ENCODE measurements at places on chromosomes 1 and 21.
A peak's percentile ranks its signal among the peaks of the same experiment; 100 is the strongest.

GRCh38 chr1:78226784-78227183, 181.0 kb downstream of the GIPC2 start:
- no peak for DNase-seq

GRCh38 chr1:184499616-184500015, 112.8 kb downstream of the C1orf21 start:
- DNase-seq = no peak

GRCh38 chr1:94846308-94846707, 26.2 kb downstream of the SLC44A3 start:
- DNase-seq = no peak

GRCh38 chr1:153936011-153936802, 10.3 kb downstream of the DENND4B start:
- no peak for DNase-seq

DNA sequence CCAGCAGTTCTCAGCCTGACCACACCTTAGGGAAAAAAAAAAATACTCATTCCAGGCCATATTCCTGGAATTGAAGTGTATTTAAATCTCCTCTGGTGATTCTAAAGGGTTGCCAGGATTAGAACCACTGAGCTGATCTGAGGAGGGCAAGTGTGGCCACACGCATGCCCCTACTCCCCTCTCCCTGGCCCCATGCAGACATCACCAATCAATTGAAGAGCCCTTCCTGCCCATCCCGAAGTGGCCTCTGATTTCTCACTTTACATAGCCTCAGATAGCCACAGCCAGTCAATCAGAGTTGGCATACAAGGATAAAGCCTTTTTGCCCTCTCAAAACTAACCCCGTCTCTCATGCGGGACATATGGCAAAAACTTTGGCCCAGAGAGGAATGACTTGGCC, 84.5 kb upstream of the TMEM51 start:
- DNase-seq = no peak

DNA sequence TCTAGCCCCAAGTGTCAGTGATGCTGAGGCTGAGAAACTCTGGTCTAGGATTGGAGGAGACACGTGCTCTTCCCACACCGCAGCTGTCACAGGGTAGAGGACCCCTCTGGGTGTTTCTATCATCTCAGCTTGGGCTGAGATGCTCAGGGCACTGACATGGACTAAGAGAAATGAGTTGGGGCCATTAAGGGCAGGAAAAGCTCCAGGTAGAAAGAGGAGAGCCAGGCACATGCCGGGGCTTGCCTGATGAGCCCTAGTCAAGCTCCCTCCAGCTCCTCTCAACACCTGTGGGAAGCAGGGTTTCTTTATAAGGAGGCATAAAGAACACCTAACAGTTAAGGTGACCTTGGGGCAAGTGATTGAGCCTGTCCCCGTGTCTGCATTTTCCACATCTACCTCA, 17.3 kb downstream of the ABCA4 start:
- no peak for DNase-seq

DNA sequence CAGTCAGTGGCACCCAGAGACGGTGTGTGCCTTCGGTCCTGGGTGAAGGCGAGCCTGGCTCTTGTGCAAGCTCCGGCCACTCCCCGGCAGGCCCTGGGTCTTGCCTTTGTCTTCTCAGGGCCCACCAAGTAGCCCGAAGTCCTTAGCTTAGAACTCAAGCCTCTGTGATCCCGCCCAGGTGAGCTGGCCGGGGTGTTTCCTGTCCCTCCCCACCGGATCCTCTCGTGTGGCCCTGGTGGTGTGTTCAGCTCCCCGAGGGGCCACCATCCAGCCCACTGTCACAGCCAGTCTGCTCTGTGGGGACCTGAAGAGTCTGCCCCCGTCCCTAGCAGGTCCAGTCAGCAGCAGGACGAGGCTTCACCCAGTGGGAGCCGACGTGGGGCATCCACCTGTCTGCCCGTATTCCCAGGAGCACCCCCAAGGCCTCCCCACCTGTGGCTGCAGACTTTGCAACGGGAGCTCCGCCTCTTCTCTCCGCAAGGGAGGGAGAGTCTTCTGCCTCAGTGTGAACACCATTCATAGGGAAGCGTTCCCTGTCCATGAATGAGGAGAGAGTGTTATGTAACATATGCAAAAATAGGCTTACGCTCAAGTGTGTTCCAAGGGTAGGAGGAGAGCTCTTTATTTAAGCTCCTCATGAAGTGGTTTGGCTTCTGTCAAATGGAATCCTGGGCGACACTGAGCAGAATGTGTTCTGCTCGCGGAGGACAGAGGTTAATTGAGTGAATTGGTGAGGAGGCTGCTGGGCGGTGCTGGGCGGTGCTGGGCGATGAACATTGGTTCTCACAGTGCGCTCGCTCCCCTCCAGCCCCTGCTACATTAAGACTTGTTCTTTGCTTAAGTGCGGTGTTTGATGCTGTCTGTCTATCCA, 108.9 kb downstream of the CRYAA start:
- DNase-seq = no peak

DNA sequence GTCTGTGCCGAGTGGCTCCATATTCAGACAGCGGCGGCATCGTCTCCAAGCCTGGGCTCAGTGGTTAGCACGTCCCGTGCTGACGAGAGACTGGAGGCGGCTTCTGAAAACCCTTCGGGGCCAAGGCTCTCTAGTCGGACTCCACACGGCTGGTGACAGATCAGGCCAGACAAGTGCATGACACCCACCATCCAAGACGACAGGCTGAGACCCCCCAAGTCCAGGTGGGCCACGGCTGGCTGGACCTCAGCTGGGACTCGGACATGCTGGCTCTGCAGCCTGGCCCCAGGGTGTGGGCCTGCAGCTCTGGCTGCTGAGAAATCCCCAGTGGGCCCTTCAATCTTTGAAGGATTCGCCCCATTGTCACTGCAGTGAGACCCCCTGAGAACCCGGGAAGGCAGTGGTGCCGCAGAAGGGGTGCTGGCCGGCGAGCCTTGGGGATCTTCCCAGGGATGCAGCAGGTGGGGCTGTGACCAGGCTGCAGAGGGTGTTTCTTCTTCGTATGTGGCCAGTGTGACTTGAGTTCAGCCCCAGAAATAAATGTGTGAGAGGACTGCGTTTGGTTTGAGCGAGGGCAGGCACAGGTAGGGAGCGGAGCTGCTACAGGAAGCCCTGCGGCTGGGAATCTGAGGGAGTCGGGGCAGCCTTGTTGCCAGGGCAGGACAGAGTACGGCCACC, 15.9 kb upstream of the SLC19A1 start:
- DNase-seq = no peak

GRCh38 chr1:87501738-87502137, 173.1 kb downstream of the LMO4 start:
- DNase-seq = no peak

- DNase-seq = peak; percentile 39
These were observed 52.4 kb upstream of the H6PD start for GRCh38 chr1:9181990-9182783.

GRCh38 chr1:235883261-235883927, 16.7 kb upstream of the LYST start:
- DNase-seq = no peak

DNA sequence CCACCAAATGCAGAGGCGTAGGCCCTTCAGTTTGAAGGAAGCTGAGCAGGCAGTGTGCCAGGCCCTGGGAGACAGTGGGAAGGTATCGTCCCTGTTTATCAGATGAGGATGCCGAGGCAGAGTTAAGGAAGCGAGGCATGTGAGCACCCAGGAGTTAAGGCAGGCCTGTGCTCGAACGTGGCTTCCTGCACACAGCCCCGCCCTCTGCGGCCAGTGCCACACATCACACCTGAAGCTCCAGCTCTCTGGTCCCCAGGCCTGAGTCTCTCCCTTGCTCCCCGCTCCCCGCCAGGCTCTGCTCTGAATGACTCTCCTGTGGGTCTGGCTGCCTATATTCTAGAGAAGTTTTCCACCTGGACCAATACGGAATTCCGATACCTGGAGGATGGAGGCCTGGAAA, 32.1 kb downstream of the EPHX1 start:
- DNase-seq = no peak

DNA sequence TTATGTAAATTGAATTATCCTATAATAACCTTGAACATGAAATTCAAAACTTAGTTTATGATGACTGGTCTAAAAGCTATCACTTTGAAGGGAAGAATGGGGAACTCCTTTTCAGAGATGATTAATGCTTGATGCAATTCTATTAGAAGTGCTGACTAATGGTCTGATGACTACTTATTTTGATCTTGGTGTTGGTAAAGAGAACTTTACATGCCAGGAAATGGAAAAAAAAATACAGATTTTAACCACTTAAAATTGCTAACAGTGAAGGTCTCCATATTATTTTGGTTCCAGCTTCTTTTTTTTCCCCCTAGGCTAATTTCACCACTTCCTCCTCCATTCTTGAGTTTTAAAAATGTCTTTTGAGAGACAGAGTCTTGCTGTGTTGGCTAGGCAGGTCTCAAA, 22.9 kb downstream of the S1PR1 start:
- DNase-seq = no peak

DNA sequence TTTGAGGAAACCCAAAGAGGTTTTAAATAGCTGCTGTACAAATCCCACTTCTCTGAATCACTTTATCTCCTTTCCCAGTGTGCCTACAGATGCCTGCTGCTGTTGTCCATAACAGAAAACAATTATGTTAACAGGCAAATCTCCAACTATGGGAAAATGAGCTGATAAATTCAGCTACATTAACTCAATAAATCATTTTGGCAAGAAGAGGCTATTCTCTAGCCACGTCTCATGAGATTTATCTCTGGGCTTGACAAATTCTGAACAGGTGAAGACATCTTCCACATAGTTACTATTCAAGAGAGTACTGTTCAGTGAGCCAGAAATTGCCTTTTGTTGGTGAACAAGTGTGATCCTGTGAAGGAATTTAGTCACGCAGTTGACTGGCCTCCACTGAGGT, 327.1 kb upstream of the FMN2 start:
- no peak for DNase-seq

- no peak for DNase-seq
These were observed 258.4 kb upstream of the ZRANB2 start for GRCh38 chr1:71339238-71339637.

GRCh38 chr1:119724611-119725218, 13.0 kb downstream of the PHGDH start:
- DNase-seq = no peak

DNA sequence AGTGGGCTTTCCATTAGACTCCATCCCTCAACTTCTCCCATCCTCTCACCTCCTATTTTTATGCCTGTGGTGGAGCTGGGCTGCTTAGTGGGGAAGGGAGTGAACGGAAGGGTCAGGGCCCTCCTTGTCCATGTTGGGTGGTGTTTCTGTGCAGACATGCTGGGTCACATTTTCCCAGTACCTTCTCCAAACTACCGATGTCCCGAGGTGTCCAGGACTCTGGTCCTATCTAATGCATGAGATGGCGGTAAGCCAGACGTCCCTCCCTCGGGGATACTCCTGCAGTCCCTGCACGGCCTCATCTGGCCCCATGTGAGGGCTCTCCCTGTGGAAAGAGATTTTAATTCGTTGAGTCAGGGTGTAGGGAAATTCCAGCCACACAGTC, 61.0 kb downstream of the OBSCN start:
- DNase-seq = no peak

DNA sequence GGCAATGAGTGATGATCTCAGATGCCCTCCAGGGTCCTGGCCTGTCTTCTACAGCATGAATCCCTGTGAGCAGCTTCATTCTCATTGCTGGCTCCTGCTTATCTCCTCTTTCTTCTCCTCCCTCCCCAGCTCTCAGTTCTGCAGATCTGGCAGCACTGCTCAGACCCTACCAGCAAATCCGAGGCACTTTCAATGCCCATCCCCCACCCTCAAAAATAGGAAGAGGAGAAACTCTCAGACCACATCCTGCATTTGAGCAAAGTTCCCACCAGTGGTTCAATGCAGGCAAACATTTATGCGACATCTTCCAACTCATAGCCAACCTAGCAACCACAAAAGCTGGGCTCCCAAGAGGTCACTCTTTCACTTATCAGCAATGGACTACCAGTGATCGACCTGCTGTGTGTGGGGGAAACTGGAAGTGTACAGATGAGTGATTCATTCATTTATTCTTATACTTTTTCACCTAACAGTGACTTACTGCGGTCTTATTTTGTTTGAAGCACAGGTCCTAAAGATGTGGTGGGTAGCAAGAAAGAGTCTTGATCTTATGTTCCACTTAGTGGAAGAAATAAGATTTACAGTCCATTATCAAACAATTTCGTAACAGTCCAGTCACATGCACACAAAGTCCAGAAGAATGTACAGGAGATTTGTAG, 5.8 kb upstream of the CHI3L2 start:
- DNase-seq = peak; percentile 67

DNA sequence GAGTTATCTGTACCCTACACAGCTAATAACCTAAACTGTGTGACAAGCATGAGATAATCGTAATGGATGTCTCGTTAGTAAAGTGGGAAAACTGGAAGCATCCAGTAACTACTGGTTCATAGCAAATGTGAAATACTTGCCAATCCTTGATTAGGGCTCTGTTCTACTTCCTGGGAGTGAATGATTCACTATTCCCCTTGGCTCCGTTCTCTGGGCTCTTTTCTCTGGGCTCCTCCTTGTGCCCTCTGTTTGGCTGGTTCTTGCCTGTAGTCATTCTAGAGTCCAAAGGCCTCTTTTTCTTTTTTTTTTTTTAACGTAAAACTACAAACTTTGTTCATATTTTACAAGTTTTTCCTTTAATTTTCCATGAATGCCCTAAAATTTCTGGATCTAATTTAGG, 465.8 kb upstream of the PLXNA2 start:
- no peak for DNase-seq

- DNase-seq = peak; percentile 59
These were observed 1.1 kb downstream of the C21orf58 start for GRCh38 chr21:46322351-46323226.

DNA sequence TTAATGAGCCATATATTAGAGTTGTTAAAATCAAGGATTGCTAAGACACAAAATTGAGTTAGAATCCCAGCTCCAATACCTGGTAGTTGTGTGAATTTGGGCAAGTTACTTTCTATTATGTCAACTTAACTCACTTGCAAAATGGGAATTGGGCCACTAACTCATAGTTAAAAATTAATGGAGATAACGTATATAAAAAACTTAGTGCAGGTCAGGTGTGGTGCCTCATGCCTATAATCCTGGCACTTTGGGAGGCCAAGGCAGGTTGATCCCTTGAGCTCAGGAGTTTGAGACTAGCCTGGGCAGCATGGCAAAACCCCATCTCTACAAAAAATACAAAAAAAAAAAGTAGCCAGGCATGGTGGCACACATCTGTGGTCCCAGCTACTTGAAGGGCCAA, 57.5 kb downstream of the SRSF11 start:
- no peak for DNase-seq

DNA sequence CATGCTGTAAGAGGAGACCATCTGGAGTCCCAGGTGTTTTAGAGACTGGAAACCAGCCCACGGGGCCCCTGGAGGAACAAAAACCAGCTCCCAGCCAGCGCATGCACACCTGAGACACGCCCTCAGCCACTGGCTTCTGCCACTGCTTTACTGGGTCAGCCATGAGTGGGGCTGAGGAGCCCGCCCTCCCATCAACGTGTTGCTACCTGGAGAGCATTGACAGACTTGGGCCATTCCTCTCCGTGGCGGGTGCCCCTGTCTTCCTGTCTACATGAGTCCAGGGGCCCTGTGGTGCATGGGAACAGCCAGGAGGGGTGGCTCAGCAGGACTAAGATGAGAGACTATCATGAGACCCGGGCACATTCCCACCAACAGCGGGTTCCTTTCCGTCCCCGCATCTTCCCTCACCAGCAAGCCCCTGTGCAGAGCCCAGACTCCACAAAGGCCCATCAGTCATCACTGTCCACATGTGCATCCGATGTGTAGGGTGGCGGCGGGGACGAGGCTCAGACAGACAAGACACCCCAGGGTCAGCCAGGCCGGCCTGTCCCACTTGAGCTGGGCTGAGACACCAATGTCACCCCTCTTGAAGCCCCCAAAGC, 45.4 kb upstream of the POFUT2 start:
- no peak for DNase-seq

Data from stimulated activated CD8-positive, alpha-beta memory T cell treated with anti-CD3 and anti-CD28 coated beads, Interleukin-4, amount 100 ng/mL, for 48 hours (primary cell).